ENCODE measurements at places on chromosomes 7 and 10. TPM values are rescaled to one million over a fixed set of nuclear protein-coding genes. Genes with fewer than 3 reads are reported as not detected.
A peak's percentile ranks its signal among the peaks of the same experiment; 100 is the strongest.

DNA sequence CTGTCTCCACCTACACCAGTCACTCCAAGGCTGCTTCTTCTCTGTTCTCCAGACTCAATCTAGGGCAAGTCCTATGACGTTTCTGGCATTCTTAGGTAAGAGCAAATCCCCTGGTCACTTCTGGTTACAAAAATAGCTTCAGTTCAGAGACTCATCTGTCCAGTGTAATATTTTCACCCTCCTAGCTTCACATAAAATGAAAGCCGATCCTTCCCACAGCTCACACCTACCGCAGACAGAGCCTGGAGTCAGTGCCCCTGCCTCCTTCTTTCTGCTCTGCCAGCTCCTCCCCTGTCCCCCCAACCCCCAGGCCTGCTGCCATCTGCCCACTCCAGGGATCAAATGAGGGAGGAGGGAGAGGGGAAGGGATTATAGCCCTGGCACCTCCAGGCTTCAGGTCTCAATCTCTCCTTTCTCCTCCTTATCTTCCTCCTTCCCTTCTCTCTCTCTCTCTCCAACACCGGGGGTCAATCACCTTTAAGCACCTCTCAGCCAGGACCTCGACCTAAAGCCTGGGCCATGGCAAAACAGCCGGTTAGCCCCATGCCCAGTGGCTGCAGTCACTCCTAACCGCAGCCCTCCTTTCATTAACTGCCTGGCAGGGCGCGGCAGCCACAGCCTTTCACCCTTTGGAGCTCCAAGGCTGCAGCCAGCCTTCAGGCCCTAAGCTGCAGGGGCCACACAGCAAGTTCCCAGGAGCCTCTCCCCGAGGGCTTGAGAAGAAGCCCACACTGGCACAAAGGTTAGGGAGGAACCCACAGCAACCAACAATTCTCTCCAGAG is 292.6 kb upstream of the MGMT start:
- no peak for DNase-seq

EN2 gene
- total RNA-seq = 0.22 TPM

TUBB8 gene
- not detected for total RNA-seq

GRCh38 chr7:5183155-5183554 is 6.9 kb upstream of the WIPI2 start:
- no peak for DNase-seq

DNA sequence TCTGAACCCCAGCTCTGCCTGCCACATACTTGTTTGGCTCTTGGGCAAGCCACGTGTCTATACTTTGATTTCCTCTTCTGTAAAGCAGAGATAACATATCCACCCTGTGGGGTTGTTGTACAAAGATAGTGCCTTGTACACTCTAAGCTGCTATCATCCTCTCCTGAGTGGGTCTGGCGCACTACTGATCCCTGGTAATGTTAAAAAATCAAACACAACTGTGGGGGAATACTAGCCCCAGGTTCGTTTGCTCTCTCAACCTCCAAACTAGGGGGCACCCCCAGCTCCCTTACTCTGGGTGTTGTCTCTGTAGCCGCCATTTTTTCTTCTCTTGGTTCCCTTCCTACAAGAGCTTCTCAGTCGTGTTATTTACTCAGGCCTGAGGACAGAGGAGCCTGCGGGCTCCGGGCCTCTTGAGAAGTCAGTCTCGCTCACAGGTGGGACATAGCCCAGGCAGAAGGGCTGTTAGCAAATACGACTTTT is 1.0 kb downstream of the POLM start:
- DNase-seq = no peak

- no peak for DNase-seq
These were observed 152.1 kb downstream of the HIBADH start for GRCh38 chr7:27510541-27510940.

FRMPD2 gene
- total RNA-seq = not detected

DNA sequence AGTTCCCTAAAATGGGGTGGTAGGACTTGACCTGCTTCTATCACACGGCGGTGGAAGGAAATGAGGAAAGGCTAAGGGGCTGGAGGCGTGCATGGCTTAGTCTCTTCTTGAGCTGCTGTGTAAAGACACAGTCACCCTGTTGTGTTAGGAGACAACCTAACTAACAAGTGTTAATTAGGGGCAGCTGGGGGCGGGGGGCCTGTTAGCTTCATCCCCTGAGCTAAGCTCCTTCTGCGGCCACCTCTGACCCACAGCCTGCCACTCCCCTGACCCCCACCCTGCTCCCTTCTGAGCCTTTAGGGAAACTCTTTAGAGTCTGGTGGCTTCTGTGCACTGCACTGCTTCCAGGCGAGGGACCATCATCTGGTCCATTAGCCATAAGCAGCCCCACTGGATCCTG is 28.0 kb downstream of the COL17A1 start:
- DNase-seq = no peak

DNA sequence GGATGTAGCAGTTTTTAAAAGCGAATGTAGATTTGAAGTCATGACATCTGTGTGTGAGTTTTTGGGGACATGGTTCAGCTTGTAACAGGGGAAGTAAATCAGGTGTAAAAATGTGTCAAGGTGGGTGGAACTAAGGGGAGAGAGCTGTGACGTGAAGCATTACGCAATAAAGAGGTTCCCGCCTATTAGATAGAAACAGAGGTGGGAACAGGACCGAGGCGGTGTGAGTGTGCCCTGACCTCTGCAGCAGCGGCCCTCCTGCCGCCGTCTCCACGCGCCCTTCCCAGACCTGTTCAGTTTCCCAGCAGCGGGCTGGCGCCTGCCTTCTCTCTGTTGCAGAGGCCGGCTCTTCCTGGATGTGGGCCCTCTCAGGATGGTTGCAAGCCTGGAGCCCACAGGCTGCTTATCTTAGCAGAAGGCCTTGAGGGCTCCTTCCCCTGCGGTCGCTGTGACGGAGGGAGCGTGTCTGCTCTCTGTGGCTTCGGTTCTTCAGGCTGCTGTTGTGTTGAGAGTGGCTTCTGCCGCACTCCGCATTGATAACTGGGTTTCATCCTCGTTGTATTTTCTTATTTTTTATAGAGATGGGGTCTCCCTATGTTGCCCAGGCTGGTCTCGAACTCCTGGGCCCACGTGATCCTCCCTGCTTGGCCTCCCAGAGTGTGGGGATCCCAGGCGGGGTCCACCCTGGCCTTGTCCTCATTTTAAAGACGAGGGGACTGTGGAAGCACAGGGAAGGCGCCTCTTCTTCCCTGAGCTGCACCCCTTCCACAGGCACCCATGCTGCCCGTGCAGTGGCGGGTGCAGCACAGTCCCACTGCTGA is 65.0 kb downstream of the DNAJB6 start:
- peak; percentile 47 for DNase-seq

IL2RA gene
- 2.4 TPM for total RNA-seq

GRCh38 chr10:29746080-29746797 is 111.5 kb upstream of the SVIL start:
- DNase-seq = no peak

GRCh38 chr10:133167693-133168616 is 7.9 kb downstream of the KNDC1 start:
- peak; percentile 77 for DNase-seq

ITPRID1 gene
- not detected for total RNA-seq

DNA sequence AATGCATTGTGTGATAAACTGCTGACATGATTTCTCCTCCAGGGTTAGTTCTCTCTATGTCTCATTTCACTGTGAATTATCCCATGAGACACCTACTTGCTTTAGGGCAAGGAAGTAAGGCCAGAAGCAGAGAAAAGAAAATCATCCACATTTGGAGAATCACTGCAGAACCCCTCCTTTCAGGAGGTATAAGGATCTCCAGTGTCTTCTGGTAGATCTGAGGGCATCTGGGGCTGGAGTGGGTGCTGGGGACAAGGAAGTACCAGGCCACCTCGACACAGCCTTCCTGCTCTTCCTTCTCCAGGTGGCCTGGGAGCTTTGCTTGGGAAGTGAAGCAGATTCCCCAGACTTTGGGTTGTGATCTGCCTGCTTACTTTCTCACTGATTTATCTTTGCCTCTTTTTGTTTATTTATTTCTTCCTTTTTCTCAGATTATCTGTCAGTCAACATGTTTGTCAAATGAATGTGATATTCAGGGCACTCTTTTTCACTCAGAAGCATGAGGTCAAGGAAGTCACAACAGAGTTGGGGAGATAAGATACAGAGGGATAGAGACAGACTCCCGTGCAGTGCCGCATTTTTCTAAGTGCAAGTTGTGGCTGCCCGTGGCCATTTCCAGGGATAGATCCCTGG is 12.4 kb upstream of the CAMK2G start:
- DNase-seq = no peak

GRCh38 chr7:155567646-155568332 is 21.4 kb upstream of the CNPY1 start:
- no peak for DNase-seq

GRCh38 chr7:73520673-73521635 is 1.1 kb downstream of the BAZ1B start:
- DNase-seq = no peak

DNA sequence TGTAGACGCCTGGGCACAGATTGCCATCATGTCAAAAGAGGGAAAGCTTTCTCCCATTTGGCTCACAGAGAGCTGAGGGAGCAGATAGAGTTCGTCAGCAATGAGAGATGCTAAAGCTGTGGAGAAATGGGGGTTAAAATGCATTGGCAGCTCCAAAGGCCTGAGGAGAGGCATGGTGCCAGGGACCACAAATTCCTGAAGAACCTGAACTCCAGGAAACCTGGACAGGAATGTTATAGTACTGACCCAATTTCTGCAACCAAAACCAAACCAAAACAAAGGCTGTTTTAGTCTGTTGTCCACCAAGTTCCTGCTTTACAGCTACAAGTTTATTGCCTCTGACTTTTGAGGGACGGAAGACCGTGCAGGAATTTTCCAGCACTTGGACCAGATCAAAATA is 575.7 kb downstream of the REEP3 start:
- no peak for DNase-seq

- DNase-seq = no peak
These were observed 87.3 kb upstream of the TES start for GRCh38 chr7:116122972-116123595.

GRCh38 chr10:110898391-110898790 is 20.6 kb downstream of the BBIP1 start:
- no peak for DNase-seq

AGR2 gene
- total RNA-seq = 0.29 TPM

DNA sequence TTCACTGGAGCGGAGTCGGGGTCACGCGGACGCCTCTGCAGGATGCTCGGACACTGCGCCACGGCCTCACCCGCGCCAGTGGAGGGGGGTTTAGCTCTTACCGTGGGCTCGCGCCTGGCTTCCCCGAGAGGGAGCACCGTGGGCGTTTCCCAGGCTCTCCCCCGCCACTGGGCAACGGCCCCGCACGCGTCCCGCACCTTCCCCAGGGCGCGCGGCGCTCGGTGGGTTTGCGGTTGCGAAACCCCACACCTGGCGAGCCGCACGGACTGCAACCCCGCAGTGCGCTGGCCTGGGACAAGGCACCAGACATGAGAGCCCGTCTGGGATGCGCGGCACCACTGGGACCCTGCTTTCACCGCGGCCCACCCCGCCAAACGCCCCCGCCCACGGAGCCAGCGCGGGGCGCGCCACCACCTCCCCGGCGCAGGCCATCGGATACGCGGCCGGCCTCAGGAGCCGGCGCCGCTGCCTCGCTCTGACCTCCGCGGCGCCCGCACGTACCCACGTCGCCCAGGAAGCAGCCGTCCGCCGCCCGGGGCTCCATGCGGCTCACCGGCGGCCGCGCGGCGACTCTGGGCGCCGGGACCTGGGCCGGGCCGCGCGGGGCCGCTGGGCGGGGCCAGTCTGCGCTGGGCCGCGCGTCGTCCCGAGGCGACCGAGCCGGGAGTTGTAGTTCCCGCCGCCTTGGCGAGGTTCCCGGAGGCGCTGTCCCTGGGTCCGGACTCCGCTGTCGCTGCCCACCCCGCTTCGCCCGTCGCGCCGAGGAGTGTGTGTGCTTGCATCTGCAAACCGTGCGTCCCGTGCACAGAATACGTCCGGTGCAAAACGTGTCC is at the start of gene ASB13:
Gene ASB13 (minus strand): TSS at position 588 of the 833 bp plus-strand sequence. CDS start 44 bp downstream, at position 544.
- peak; percentile 90 for DNase-seq

DNA sequence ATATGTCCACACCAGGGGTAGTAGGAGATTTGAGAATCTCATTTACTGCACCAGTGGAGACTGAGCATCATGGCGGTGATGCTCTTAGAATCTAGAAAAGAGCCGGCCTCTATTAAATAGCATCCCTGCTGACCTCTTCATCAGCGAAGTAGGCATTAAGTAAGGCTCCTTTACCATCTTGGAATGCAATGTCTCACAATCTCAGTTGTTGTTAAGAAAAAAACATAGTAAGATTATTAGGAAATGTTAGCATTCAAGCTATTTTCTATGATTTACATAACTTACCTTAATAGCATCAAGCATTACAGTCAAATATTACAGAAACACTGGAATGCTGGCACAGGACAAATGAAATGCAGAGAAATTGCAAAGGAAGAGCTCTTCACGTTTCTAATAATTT is 54.5 kb downstream of the ORC5 start:
- no peak for DNase-seq

- no peak for DNase-seq
These were observed 120.8 kb downstream of the CELF2 start for GRCh38 chr10:11138314-11139033.

GRCh38 chr7:40234046-40234445 is 99.2 kb downstream of the SUGCT start:
- no peak for DNase-seq

FAM171A1 gene
- 36.2 TPM for total RNA-seq

- no peak for DNase-seq
These were observed 59.4 kb upstream of the ZNF438 start for GRCh38 chr10:31090894-31091607.

- DNase-seq = no peak
These were observed 1.3 kb upstream of the NAPEPLD start for GRCh38 chr7:103150192-103150591.

DNA sequence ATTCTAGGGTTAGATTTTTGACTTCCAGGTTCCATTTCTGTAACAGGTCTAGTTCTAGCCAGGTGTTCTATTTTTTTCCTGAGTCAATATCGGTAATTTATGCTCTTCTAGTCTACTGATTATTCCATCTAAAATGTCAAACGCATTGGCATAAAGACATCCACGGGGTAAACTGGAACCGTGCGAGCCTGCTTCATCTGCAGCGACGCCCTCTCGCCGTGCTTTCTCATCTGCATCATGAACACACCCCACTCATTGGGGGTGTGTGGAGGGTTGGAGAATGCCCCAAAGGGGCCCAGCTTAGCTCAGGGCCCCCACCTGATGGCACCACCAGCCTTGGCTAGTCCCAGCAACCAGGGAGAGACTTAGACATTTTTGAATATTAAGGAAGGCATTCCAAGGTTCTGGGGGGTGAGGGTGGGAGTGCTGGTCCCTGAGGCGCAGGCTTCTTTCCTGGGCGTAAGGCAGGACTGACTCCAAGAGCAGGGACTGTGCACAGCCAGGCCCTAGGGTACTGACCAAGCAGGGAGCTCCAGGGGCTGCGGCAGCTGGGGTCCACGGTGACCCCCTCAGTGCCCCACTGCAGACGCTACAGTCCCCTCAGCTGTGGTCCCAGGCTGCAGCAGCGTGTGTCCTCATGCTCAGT is 12.9 kb upstream of the CRYGN start:
- no peak for DNase-seq

NEUROD6 gene
- total RNA-seq = not detected

GRCh38 chr7:116683786-116684185 is 11.8 kb downstream of the MET start:
- DNase-seq = no peak

Data from mesenteric fat pad (tissue), 1 donor.